ENCODE measurements at places on chromosomes 16 and 17.

DNA sequence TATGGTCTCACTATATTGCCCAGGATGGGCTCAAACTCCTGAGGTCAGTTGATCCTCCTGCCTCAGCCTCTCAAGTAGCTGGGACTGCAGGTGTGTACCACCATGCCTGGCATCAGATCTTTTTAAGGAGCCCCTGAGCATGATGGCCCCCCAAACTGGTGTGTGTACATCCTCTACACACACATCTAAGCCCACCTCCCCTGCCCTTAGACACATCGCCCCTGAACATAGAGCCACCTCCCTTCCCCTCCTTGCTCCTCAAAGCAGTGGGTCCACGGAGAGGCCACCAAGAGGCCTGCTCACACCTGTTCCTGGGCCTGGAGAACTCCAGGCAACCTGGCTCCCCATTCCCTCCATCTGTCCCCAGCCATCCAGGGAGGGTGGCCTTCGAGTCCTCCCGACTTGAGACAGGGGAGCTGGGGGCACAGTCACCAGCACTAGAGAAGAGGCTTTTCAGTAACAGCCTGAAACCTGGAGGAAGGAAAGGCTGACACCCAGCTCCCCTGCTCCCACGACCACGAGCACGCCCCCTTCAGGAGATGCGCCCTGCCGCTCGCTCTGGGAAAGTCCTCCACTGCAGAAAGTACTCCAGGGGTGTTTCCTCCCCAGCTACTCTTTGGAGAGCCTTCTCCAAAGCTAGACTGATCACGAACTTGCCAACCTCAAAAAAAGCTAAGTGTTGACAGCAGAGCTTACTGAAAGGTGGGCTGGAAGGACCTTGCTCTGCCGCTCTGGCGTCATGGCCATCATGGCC lies 12.6 kb upstream of the PRR29 start:
- DNase-seq, result no peak

GRCh38 chr16:65049679-65050078 lies 72.2 kb downstream of the CDH11 start:
- DNase-seq, result no peak

GRCh38 chr17:79337053-79337452 lies 262.4 kb downstream of the ENGASE start:
- DNase-seq, result no peak

- DNase-seq, result no peak
Observed at GRCh38 chr16:30662449-30662848, 4.2 kb downstream of the FBRS start.

- DNase-seq, result no peak
Observed at GRCh38 chr17:78349891-78350642, 9.8 kb downstream of the SOCS3 start.

DNA sequence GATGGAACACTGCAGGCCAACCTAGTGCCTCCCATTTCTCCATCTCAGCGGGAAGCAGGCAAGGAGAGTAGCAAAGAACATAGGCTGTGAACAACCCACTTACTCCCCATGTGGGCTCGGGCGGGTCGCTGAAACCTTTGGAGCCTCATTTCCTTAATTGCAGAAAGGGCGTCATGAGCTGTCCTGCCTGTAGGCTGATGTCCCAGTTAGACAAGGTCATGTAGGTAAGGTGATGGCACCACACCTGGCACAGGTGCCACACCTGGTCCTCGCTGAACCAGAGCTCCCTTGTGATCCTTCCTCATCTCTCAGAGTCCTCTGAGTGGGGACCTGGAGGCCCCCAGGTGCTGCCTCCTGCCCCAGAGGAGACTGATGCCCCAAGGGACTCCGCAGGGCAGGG lies 22.9 kb downstream of the ABCC3 start:
- no peak for DNase-seq

GRCh38 chr16:13543850-13544249 lies 376.1 kb upstream of the ERCC4 start:
- no peak for DNase-seq

DNA sequence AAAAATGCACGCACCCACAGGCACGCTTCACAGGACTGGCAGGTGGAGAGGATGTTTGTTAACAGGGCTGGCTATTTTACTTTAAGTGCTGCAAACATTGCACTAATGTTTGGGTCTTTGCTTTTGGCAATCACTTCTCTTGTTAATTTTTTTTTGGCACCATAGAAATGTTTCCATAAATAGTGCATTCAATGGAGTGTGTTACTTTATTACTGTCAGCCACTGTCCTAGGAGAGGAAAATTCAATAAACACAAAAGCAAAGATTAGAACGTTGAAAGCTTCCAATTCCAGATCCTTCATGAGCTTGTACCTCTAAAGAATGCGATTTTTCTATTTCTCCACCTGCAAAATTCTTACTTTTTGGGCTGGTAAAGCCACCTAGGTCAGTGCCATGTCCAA lies 743.5 kb downstream of the WWOX start:
- DNase-seq, result no peak

GRCh38 chr17:69802045-69802740 lies 272.8 kb upstream of the KCNJ16 start:
- DNase-seq, result peak; percentile 15

- no peak for DNase-seq
Observed at GRCh38 chr17:37214416-37214815, 161.4 kb upstream of the C17orf78 start.

DNA sequence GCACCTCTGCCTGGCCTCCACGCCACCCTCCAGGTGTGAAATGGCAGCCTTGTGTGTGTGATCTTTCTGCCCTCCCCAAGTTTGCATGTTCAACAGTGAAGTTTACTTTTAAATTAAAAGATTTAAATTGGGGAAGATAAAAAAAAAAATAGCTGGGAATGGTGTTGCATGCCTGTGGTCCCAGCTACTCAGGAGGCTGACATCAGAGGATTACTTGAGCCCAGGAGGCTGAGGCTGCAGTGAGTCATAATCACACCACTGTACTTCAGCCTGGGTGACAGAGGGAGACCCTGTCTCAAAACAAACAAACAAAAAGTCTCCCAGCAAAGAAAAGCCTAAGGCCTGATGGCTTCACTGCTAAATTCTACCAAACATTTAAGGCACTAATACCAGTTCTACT lies 35.4 kb upstream of the RNF43 start:
- DNase-seq, result no peak

- DNase-seq, result no peak
Observed at GRCh38 chr16:60217787-60218186, 1483.7 kb upstream of the GOT2 start.

GRCh38 chr17:9905902-9906301 lies 831 bp upstream of the RCVRN start:
- peak; percentile 66 for DNase-seq

DNA sequence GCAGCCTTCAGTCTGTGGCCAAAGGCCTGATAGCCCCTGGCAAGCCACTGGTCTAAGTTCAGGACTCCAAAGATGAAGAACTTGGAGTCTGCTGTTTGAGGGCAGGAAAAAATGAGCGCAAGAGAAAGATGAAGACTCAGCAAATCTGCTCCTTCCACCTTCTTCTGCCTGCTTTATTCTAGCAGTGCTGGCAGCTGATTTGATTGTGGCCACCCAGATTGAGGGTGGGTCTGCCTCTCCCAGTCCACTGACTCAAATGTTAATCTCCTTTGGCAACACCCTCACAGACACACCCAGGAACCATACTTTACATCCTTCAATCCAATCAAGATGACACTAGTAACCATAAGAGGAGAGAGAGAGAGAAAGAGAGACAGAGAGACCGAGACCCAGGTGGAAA lies 127.6 kb downstream of the UTP18 start:
- no peak for DNase-seq

- DNase-seq, result peak; percentile 70
Observed at GRCh38 chr16:12573730-12574383, 229.8 kb downstream of the CPPED1 start.

DNA sequence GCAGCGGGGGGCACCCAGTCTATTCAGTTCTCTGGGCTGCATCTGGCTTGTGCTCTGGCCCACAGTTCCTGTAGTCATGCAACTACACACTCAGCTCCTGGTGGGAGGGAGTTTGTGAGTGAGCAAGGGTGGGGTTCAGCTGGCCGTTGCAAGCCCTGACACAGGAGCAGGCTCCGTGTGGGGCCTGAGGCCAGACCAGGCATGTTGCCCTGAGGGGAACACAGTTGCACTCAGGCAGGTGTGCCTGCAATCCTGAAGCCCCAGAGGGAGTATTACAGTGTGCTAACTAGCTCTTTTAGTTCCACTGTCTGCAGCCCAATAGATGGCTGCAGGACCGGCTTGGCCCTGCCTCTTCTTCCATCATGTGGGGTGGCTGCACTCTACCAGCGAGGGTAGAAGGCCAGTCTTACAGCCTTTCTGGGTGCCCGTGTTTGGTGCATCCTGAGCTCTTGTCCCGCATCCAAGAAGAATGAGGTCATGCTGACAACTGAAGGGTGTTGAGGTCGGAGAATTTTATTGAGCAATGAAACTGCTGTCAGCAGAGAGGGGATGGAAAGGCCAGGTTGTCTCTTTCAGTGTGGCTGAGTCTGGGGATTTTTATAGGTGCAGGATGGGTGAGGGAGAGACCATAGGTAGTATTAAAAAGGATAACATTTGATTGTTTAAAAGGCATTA lies 49.9 kb upstream of the ELAC2 start:
- DNase-seq, result no peak

DNA sequence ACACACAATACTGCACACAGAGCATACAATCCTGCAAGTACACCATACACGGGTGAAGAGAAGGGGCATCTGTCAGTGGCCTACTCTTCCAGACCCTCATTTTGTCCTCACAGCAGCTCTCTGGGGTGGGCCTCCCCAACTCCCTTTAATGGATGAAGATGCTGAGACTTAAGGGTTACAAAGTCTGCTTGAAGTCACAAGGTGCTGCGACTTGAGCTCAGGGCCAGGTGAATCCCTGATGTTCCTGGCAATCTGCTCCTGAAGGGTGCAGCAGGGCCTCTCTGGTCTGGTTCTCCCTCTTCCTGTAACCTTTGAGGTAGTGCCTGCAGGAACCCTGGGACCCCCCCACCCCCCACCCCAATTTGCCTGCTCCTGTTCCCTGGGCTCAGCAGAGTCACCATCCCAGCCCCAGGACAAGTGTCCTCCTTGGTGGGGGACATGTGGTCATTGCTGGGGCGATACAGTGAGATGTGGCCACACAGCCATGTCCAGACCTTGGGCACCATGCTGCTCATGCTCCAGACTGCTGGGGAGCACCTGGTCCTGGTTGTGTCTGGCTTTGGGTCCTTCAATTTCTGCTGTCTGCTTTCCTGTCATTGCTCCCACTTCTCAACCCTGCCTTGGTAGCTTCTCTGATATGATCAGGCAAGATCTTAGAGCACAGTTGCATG lies 107.5 kb downstream of the METRNL start:
- DNase-seq, result no peak

GRCh38 chr17:48532261-48532660 lies 1.4 kb upstream of the HOXB1 start:
- no peak for DNase-seq
